Adrenal gland (tissue), 19 donors: ENCODE measurements at places on chromosomes 2 and 18. TPM values are rescaled to one million over a fixed set of nuclear protein-coding genes. Genes with fewer than 3 reads are reported as not detected.

TACR1 gene
- polyA plus RNA-seq, result 0.88 TPM

ZNF512 gene
- 13.0 TPM for polyA plus RNA-seq

RAPGEF4 gene
- polyA plus RNA-seq, result 60.3 TPM

CFAP53 gene
- 2.8 TPM for polyA plus RNA-seq

CDK15 gene
- 0.13 TPM for polyA plus RNA-seq

ERCC3 gene
- polyA plus RNA-seq, result 27.8 TPM

ASIC4 gene
- polyA plus RNA-seq, result 0.31 TPM

SP5 gene
- polyA plus RNA-seq, result 0.88 TPM

IL1R1 gene
- 122 TPM for polyA plus RNA-seq

LBX2 gene
- polyA plus RNA-seq, result 0.72 TPM

NAT8 gene
- 1.2 TPM for polyA plus RNA-seq

CHN1 gene
- 34.2 TPM for polyA plus RNA-seq

HOXD9 gene
- polyA plus RNA-seq, result 2.5 TPM

FAM110C gene
- 2.4 TPM for polyA plus RNA-seq

GKN2 gene
- polyA plus RNA-seq, result 0.27 TPM

ACTG2 gene
- polyA plus RNA-seq, result 14.1 TPM

GPR45 gene
- not detected for polyA plus RNA-seq

SCN9A gene
- 1.1 TPM for polyA plus RNA-seq

STAT4 gene
- 1.8 TPM for polyA plus RNA-seq

ABHD1 gene
- 0.90 TPM for polyA plus RNA-seq

ECEL1 gene
- 9.6 TPM for polyA plus RNA-seq

CACNB4 gene
- 1.9 TPM for polyA plus RNA-seq

ASPRV1 gene
- 0.64 TPM for polyA plus RNA-seq
